ENCODE measurements at places on chromosomes 7 and 10. TPM values are rescaled to one million over a fixed set of nuclear protein-coding genes. Genes with fewer than 3 reads are reported as not detected.

Gene SLC18A3
- not detected for total RNA-seq

- DNase-seq: no peak
Measured at GRCh38 chr7:151565541-151565940, 45.8 kb upstream of the RHEB start.

DNA sequence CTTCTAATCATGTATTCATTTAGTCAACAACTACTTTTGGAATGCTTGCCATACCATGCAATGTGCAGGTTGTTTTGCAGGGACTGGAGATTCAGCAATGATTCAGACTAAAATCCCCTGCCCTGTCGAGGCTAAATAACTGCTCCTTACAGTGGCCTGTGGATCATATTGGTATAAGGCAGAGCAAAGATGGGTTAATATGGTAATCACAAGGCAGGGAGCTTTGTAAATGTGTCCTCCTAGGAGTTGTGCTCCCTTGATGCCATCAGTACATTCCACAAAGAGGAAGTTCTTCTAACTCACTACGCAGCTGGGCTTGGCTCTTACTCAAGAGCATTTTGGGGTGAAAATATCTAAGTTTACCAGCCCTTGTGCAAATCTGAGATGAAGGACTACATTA, 614 bp upstream of the IFIT2 start:
- no peak for DNase-seq

Gene HTR7
- 0.08 TPM for total RNA-seq

DNA sequence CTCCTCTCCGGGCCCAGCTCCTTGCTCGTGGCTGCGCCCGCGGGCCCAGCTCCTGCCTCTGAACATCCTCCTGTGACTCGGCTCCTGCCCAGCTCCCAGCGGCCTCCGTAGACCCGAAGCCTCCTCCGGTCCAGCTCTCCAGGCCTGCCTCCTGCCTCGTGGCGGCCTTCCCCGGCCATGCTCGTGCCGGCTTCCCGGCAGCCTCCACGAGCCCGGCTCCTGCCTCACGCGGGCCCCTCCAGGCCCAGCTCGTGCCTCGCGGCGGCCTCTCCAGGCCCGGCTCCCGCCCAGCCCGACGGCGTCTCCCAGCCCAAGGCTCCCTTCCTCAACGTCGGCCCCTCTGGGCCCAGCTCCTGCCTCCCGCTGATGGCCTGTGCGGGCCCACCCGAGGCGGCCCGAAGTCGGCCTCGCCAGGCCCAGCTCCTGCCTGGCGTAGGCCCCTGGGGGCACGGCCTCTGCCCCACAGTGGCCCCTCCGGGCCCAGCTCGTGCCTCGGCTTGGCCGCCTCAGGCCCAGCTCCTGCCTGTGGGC, 16.9 kb upstream of the TMEM248 start:
- DNase-seq: no peak

DNA sequence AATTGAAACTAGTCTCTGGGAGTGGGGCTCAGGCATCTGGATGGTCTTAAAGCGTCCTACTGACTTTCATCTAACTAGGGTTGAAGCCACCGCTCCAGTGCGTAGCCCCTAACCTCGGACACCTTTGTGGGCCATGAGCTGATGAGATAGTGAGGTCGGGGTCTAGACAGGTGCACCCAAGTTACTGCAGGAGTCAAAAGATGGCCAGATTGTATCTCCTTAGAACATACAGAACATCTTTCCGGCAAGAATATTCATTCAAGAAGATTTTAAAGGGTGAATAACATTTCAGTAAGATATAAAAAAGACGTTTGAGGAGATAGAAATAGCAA, 20.6 kb downstream of the RBM17 start:
- no peak for DNase-seq

- DNase-seq: no peak
Measured at GRCh38 chr10:18658271-18659124, 733 bp upstream of the ARL5B start.
